Stimulated activated CD4-positive, alpha-beta T cell treated with anti-CD3 and anti-CD28 coated beads, Interleukin-1b, Interleukin-23, amount 100 ng/mL, for 48 hours (primary cell): ENCODE measurements at places on chromosomes 7 and 10.
A peak's percentile ranks its signal among the peaks of the same experiment; 100 is the strongest.

DNA sequence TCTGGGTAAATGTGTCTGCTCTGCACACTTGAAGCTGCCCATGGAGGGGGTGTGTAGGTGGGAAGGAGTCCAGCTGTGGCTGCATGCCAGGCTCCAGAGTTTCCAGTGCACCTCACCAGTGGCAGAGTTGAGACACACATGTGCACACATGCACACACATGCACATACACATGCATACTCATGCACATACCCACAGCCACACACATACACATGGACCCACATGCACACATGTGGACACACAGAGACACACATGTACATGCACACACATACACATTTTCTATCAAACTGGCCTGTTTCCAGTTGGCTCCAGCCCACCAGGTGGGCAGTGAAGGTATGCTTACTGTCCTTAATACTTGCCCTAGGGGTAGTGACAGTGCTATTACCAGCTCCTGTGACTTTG, 99.7 kb downstream of the RAMP3 start:
- DNase-seq = no peak

GRCh38 chr7:35552691-35553090, 142.2 kb downstream of the HERPUD2 start:
- no peak for DNase-seq

GRCh38 chr10:109976681-109977080, 31.1 kb upstream of the ADD3 start:
- no peak for DNase-seq

GRCh38 chr7:105020926-105021325, 6.9 kb downstream of the KMT2E start:
- no peak for DNase-seq

GRCh38 chr10:114266521-114266920, 27.5 kb downstream of the VWA2 start:
- no peak for DNase-seq

DNA sequence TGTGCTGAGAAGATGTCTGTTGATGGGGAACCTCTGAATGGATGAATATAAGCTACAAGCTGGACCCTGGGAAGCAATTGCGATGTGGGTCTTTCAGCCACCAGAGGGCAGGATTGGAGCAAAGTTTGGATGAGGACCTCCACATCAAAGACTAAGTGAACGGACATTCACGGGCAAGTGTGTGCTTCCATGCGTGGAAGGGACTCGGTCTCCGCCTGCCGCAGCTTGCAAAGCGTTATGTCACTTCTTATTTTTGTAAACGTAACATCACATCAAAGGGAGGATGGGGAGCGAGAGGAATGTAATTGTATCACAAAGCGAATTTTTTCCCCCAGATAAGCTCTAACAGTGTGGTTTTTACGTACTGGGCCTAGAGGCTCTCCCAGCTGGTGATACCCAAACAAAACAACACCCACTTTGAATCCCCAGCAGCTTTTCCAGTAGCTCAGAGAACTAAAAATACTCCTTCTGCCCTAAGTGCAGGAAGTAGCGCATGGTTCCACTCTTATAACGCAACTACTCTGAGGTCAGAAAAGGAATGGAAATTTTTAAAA, 65.0 kb downstream of the VWA2 start:
- peak; percentile 71 for DNase-seq
